Activated T-helper 1 cell treated with anti-CD3 and anti-CD28 coated beads, Interleukin-2, amount 50 U/mL, for 16 hours (primary cell): ENCODE measurements at places on chromosomes 16 and 17.

DNA sequence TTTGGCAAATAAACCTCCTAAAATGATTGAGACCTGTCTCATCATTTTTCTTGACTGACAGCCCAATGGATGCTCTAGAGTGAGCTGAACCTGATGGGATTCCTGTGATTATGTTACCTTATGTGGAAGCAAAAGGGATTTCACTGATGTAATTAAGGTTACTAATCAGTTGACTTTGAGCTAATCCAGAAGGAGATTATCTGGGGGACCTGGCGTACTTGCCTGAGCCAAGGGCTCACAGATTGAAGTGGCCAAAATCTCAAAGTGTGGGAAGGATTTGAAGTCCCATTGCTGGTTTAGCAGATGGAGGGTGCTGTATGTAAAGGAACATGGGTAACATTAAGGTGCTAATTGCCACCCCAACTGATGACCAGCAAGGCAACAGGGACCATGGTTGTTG, 214.0 kb downstream of the CPPED1 start:
- DNase-seq = no peak

GRCh38 chr16:85662482-85662812, 26.3 kb downstream of the GINS2 start:
- DNase-seq = no peak

DNA sequence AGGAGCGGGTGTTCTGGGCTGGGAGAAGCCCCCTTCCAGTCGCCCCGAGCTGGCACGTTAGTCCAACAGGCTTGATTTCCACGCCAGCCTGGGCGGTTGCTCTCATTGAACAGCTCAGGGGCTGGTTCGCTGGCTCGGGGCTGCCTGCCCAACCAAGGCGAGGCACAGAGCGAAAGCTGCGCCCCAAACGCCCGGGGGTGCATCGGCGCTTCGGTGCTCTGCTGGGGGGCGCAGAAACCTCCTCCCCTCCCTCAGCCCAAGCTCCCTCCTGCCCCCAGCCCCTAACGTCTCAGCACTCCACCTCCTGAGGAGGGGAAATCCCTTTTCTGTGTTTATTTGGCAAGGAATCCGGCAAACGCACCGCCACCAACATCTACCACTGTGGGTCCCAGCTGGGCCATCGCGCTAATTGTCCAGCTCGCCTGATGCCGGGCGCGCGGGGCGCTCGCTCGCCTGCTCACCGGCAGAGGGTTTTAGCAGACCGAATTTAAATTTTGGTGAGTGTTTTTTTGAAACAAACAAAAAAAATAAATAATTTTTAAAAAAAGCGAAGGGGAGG, 29.5 kb upstream of the RBFOX1 start:
- DNase-seq = no peak

DNA sequence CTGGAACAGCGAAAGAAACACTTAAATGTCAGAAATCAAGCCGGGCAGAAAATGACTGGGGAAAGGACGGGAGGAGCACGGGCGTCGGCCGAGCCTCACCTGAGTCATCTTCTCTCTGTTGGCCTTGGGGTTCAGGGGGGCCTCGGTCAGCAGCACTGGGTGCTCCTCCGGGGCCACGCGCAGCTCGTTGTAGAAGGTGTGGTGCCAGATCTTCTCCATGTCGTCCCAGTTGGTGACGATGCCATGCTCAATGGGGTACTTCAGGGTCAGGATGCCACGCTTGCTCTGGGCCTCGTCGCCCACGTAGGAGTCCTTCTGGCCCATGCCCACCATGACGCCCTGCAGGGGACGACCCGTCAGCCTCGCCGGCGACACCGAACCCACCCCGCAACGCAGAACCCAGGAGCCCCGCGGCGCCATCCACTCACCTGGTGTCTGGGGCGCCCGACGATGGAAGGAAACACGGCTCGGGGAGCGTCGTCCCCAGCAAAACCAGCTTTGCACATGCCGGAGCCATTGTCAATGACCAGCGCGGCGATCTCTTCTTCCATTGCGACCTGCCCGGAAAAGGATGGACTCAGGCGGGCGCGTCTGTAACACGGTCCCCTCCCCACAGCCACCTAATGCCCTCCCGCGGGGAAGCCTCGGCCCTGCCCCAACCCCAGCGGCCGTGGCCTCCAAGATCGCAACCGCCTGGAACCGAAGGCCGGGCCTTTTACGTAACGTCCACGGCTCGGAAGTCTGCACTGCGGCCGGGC, 616 bp downstream of the ACTG1 start:
- no peak for DNase-seq

- DNase-seq = no peak
Observed at GRCh38 chr17:81813371-81813684, 9.4 kb downstream of the GCGR start.

DNA sequence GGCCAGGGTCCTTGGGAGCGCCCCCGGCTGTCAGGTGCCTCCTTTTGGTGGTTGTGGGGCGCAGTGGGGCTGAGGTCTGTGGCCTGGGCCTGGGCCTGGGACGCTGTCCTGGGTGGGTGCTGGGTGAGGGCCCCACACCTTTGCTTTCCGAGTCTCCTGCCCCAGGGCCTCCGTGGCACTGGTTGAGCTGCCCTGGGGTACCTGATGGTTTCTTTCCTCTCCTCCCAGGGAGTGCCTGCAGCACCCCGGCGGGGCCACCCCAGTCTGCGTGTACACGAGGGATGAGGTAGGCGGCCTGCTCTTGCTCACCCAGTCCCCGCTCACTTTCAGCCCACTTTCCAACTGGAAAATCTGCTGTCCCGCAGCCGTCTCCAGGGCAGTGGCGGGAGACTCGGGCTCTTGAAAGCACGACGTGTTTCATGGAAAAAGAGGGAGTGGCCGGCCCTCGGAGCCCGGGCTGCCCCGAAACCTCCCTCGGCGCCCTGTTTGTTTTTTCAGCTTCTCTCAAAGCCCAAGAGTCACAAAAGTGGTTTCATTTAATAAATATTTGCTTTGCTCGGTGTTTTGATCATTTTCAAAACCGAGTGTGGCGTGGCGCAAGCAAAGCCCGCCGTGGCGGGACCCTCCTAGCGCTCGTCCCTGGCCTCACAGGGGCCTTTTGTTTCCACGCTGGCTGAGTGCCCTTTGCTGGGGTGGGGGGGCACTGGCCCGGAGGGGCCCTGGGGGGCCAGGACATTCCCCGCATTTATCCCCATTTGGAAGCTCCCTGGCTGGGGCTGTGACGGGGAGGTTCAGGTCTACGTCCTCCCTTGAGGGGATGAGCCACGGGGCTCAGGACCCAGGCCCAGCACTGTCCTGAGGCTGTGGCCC, 17.4 kb downstream of the ASPSCR1 start:
- no peak for DNase-seq
